ENCODE measurements at places on chromosomes 5 and 9. TPM values are rescaled to one million over a fixed set of nuclear protein-coding genes. Genes with fewer than 3 reads are reported as not detected.
A peak's percentile ranks its signal among the peaks of the same experiment; 100 is the strongest.

ATP10B gene
- total RNA-seq = not detected

C7 gene
- total RNA-seq = 0.54 TPM

SPATA31A3 gene
- not detected for total RNA-seq

PCDHB12 gene
- total RNA-seq = under 0.01 TPM

WNK2 gene
- not detected for total RNA-seq

SHB gene
- total RNA-seq = 7.8 TPM

ERAP2 gene
- 18.3 TPM for total RNA-seq

- DNase-seq = no peak
Observed at GRCh38 chr5:164763206-164763605, 1257.8 kb downstream of the MAT2B start.

DNA sequence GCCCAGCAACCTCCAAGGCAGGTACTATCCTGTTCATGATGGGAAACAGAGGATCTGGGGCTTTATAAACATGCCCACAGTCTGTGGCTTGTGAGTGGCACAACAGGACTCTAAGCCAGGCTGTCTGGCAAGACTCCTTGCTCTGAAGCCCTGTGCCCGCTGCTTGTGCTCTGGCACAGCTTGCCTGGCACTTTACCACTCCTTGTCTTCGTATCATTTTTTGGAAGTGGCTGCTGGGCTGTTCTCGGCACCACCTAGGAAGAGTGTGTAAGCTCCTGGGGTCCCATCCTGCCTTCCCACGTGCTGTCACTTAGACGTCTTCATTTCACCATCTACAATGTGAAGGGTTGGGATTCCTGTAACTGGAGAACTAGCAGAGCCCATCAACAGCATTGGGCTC lies 59.3 kb upstream of the GLRX start:
- DNase-seq = no peak

- no peak for DNase-seq
Observed at GRCh38 chr5:69136293-69136692, 30.7 kb upstream of the CCNB1 start.

- DNase-seq = no peak
Observed at GRCh38 chr5:97531549-97531948, 348.5 kb upstream of the RIOK2 start.

DNA sequence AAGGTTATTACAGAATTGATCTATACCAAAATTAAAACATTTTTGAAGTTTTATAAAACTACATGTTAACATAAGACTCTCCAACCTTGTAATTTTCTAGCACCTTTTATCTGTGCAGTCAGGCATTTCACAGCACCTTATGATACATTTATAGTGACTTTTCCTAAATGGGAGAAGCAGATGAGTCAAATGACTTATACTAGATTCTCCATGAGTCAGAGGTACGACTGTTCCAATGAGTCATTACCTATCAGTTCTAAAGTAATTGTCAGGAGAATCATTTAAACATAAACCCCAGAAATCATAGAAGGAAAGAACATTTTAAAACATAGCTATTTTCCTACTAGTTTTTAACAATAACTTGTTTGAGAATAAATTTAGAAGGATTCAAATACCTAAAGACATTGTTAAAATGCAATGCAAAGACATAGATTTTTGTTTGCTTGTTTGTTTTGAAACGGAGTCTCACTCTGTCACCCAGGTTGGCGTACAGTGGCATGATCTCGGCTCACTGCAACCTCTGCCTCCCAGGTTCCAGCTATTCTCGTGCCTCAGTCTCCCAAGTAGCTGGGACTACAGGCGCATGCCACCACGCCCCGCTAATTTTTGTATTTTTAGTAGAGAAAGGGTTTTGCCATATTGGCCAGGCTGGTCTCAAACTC lies 34.7 kb upstream of the DMXL1 start:
- peak; percentile 89 for DNase-seq

DNA sequence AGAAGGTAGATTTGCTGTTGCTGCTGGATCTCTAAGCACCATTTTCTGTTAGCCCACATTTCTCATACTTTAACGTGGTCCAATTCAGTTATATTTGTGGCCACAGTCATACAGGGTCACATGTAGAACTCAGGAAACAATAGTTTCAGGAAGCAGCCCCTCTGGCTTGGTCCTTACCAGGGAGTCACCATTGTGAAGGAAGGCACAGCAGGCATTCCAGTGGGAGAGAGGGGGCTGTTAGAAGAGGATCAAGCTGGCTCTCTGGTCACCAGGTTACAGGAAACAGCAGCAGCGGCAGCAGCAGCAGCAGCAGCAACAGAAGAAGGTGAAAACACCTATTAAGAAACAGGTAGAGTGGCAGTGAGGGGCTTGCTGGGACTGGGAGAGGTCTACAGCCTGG lies 14.5 kb downstream of the C9orf43 start:
- DNase-seq = no peak

GRCh38 chr5:135007305-135007704 lies 26.7 kb downstream of the PITX1 start:
- DNase-seq = no peak

GRCh38 chr5:175709276-175709781 lies 51.5 kb downstream of the HRH2 start:
- DNase-seq = no peak

- DNase-seq = no peak
Observed at GRCh38 chr5:89606939-89607534, 724.1 kb upstream of the MEF2C start.

GRCh38 chr5:37661227-37661920 lies 178.5 kb downstream of the GDNF start:
- DNase-seq = no peak

DNA sequence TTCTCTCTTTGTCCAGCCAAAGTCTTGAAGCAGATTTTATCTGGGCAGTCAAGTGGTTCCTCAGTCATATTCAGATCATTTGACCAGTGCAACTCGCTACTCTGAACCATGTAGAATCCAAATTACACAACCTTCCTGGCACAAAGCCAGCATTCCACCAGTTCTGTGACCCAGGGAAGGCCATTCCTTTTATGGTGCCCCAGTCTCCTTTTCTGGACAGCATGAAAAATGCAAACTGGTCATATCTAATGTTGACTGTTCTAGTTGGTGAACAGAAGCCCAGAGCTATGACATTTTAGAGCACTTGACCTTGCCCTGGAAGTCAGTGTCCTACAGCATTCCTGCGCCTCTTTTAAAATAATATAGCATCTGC lies 364.6 kb downstream of the BRINP1 start:
- DNase-seq = peak; percentile 6

- peak; percentile 64 for DNase-seq
Observed at GRCh38 chr5:111775224-111775623, 18.2 kb upstream of the NREP start.

GRCh38 chr5:180683220-180683922 lies 34.0 kb upstream of the FLT4 start:
- DNase-seq = no peak

GRCh38 chr9:98809311-98810101 lies 2.0 kb downstream of the GALNT12 start:
- DNase-seq = no peak

GRCh38 chr9:130138171-130138653 lies 34.0 kb upstream of the NCS1 start:
- DNase-seq = peak; percentile 98

DNA sequence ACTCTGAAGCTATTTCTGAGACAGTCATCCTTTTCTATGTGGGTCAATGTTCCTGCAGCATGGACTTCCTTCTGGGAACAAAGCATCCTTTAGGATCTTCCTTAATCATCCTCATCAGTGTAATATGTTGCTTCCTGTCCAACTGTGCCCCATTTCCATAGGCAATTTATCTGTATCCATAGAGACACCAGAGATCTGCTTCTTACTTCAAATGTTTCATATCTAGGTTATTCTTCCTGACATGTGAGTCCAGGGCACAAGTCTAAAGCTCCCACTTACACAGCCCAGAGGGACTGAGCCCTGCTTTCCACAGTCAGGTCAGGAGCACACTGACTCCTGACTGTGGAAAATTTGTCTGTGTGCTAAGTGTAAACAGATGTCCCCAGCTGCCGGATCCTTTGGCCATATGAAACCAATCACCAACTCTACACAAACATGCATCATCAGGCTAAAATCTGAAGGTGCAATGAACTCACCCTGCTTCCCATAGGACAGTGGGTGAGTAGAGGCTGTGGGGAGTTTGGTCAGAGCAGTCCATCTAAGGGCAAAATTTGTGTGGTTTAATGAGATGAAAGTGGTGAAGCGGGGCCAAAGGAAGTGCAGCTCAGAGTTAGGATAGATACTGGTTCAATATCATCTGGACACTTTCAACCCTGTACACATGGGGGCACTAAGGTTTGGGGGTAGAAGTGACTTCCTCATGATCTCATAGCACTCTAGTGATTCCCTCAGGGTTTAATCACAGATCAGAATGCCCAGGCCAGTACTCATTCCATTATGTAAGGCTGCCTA lies 85.2 kb upstream of the TNC start:
- peak; percentile 94 for DNase-seq

- no peak for DNase-seq
Observed at GRCh38 chr9:34123682-34124081, 2.8 kb downstream of the DCAF12 start.

DNA sequence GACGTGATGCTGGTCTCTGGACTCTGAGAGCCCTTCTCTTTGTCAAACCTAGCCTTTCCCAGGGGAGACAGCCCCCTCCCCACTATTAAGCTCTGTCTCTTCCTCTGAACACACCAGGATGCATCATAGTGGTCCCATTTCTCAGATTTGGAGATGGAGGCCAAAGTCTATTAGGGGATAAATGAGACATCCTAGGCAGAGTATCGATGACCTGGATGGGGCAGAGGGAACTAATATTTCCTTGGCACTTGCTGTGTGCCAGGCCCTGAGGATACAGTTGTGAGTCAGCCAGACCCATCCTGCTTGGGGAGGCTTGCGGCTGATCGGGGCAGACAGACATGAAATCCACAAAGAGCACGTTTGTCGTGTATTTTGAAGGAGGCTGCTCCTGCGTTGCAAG lies 5.2 kb downstream of the DNM1 start:
- no peak for DNase-seq

GRCh38 chr5:71778678-71779276 lies 59.7 kb downstream of the CARTPT start:
- peak; percentile 14 for DNase-seq

- DNase-seq = no peak
Observed at GRCh38 chr5:132408456-132408855, 38.9 kb downstream of the SLC22A5 start.
